HCT116 (cell line): ENCODE measurements at places on chromosomes 3 and 15. TPM values are rescaled to one million over a fixed set of nuclear protein-coding genes. Genes with fewer than 3 reads are reported as not detected.

Gene GOLGA8T
- not detected for total RNA-seq

Gene NSUN3
- 6.6 TPM for total RNA-seq

Gene GOLGA6B
- 0.10 TPM for total RNA-seq

Gene C3orf38
- 18.6 TPM for total RNA-seq

- DNase-seq = no peak
- H3K27me3 ChIP-seq = peaks cover 24% of the 10 kb centered on the region
- no peaks in the 10 kb centered on the region for H3K36me3 ChIP-seq
- no peaks in the 10 kb centered on the region for H3K4me1 ChIP-seq
- no peak overlapping the region for H3K4me3 ChIP-seq
Observed at GRCh38 chr3:192259661-192260060, 467.7 kb downstream of the FGF12 start.

- no peaks in the 10 kb centered on the region for H3K27me3 ChIP-seq
- no peak overlapping the region for H3K27ac ChIP-seq
- no peak overlapping the region for H3K4me3 ChIP-seq
Observed at GRCh38 chr3:82281205-82281604, 519.8 kb upstream of the GBE1 start.

DNA sequence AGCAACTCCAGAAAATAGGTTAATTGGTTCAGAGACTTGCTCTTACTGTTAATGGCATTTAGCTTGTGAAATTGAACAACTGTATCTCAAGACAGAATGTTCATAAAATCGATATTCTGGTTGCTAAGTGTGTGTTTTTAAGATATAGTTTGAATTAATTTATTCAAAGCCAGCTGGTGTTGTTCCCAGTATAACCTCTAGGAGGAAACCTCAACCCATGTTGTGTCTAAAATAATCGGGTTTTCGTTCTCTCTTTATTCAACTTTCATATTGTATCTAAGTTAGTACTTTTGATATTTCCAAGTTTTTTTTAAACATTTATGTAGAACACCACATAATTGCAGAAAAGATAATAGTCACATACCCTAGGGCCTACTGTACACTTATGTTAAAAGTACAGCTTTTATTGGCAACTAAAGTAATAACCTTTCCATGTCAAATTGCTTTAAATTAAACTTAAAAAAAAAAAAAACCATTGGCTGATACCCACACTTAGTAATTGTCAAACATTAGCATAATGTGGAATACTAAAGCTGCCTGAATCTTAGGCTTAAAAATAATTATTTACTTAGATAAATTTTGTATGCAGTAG lies 90.9 kb downstream of the SAMMSON start:
- H3K36me3 ChIP-seq = no peaks in the 10 kb centered on the region
- DNase-seq = no peak
- no peak overlapping the region for H3K27ac ChIP-seq
- no peaks in the 10 kb centered on the region for H3K27me3 ChIP-seq

- no peak overlapping the region for H3K27ac ChIP-seq
- H3K27me3 ChIP-seq = no peaks in the 10 kb centered on the region
- H3K4me1 ChIP-seq = no peaks in the 10 kb centered on the region
- 0 out of 2 replicates have a peak, but pooled peaks cover 4% of the 10 kb centered on the region for H3K36me3 ChIP-seq
- no peak overlapping the region for H3K4me3 ChIP-seq
- no peak for DNase-seq
Observed at GRCh38 chr3:17166369-17166768, 281.6 kb downstream of the PLCL2 start.

DNA sequence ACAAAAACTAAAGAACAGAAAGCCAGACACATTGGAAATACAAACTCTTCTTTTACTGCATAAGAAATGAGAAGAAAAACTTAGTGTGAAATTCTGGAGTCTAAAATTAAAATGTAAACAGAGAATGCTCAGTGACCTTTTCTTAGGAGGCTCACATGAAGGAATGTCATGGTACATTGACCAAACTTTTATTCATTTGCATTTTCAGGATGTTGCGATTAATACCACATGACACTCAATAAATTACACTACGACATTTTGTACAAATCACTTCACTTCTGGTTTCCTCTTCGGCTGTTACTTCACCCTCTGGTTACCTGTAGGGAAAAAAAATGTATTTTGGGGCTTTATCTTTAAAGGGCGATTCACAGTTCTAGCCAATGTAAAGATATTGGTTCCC lies 56.4 kb upstream of the ACTC1 start:
- H3K4me1 ChIP-seq = no peaks in the 10 kb centered on the region
- H3K4me3 ChIP-seq = no peak overlapping the region
- H3K27me3 ChIP-seq = no peaks in the 10 kb centered on the region
- H3K36me3 ChIP-seq = peaks cover 4% of the 10 kb centered on the region

DNA sequence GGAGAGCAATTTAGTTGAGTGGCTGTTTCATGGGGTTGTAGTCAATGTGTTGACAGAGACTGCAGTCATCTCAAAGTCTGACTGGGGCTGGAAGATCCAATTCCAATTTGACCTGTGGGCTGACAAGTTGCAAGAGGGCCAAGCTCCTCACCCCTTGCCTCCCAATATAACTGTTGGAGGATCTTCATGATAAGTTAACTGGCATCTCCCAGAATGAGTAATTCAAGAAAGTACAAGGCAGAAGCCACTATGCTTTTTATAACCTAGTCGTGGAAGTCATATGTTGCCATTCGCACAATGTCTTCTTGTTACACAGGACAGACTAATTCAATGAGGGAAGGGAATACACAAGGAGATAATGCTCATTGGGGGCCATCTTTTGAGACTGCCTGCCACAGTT lies 29.1 kb downstream of the GPR15 start:
- no peak for DNase-seq
- peak overlapping the region; percentile 83 for H3K27ac ChIP-seq
- no peaks in the 10 kb centered on the region for H3K27me3 ChIP-seq
- no peak overlapping the region for H3K4me3 ChIP-seq

GRCh38 chr15:81859737-81860516 lies 185.9 kb downstream of the MEX3B start:
- no peaks in the 10 kb centered on the region for H3K4me1 ChIP-seq
- H3K4me3 ChIP-seq = no peak overlapping the region
- no peaks in the 10 kb centered on the region for H3K36me3 ChIP-seq
- H3K27ac ChIP-seq = no peak overlapping the region
- no peak for DNase-seq

DNA sequence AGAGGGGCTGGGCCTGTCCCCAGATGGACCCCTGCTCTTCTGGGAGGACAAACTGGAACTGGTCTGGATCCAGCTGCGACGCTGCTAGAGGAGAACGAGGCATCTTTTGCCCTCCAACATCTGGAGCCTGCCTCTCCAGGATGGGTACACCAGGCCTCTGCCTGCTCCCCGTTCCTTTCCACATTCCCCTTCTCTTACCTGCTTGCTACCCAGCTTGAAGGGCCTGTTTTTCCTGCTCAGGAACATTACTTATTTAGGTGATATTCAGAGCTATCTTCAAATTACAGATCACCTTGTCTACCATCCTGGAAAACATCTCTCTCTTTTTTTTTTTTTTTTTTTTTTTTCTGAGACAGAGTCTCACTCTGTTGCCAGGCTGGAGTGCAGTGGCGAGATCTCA lies 64.0 kb downstream of the CHRD start:
- H3K4me1 ChIP-seq = peaks cover 18% of the 10 kb centered on the region
- H3K4me3 ChIP-seq = no peak overlapping the region
- no peaks in the 10 kb centered on the region for H3K27me3 ChIP-seq
- no peak for DNase-seq

DNA sequence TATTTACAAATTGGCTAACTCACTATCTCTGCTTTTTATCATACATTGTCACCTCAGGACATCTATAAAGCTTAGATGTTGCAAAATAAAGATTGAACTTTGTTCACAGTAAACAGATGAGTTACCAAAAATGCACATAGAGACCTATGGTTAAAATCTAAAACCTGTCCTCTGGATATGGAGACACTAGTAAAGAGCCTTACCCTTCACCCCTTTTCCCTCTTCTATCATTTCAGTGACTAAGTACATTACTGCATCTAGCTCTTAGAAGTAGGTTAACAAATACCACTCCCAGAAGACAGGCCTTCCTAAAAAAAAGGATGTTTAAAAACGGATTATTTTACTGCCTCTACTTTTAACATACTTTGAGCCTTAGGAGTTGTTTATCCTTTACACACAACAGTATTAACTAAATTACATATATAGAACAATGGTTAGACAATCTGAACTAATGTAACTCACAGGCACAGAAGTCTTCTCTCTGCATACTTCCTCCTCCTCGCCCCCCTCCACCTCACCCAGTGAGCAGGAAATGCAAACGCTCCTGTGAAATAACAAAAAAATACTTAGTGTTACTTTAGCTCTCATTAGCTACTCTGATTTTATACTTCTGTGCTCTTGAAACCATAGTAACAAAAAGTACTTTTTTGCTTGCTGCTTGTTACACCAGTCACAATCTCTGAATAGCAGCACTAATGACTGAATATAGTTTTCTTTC lies 23.3 kb downstream of the IREB2 start:
- DNase-seq = no peak
- H3K4me3 ChIP-seq = no peak overlapping the region
- peaks cover 20% of the 10 kb centered on the region for H3K36me3 ChIP-seq
- peaks cover 7% of the 10 kb centered on the region; the same call in 1 of the 2 replicates for H3K4me1 ChIP-seq

DNA sequence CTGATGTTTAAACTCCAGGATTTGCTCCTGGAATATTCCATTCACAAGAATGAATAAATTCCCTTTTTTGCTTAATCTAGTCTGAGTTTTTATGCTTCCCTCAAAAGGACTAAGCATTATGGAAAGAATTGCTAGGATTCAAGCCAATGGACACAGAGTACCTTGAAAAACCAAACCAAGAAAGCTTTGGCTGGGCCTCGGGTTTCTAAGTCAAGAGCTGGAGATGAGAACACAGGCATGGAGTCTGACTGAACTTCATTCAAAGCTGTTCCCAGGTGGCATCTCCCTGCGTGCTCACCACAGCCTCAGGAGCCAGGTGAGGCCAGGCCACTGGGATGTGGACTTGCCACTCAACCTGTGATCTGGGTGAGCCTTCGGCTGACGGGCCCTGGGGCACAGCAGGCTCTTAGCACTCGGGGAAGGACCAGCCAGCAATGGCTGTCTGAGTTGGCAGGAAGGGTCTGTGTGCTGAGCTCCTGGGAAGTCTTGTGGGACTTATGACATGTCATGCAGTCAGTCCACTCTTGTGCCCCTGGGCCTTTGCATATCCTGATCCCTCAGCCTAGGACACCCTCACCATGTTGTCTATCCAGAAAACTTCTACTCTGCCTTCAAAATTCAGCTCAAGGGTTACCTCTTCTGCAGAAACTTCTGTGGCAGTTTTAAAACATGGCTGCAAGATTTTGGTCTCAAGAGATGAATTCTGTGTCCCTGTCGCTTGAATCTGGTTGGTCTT lies 21.8 kb downstream of the CRABP1 start:
- no peak overlapping the region for H3K4me3 ChIP-seq
- no peaks in the 10 kb centered on the region for H3K27me3 ChIP-seq
- no peaks in the 10 kb centered on the region for H3K4me1 ChIP-seq

- H3K27ac ChIP-seq = no peak overlapping the region
- no peak for DNase-seq
- no peaks in the 10 kb centered on the region for H3K36me3 ChIP-seq
- H3K4me3 ChIP-seq = no peak overlapping the region
- no peaks in the 10 kb centered on the region for H3K4me1 ChIP-seq
Observed at GRCh38 chr15:20671675-20672074, 130.1 kb upstream of the GOLGA6L6 start.

- no peaks in the 10 kb centered on the region for H3K36me3 ChIP-seq
- no peak overlapping the region for H3K4me3 ChIP-seq
- H3K27me3 ChIP-seq = no peaks in the 10 kb centered on the region
- no peaks in the 10 kb centered on the region for H3K4me1 ChIP-seq
- DNase-seq = no peak
Observed at GRCh38 chr3:26058901-26059321, 269.0 kb downstream of the OXSM start.

DNA sequence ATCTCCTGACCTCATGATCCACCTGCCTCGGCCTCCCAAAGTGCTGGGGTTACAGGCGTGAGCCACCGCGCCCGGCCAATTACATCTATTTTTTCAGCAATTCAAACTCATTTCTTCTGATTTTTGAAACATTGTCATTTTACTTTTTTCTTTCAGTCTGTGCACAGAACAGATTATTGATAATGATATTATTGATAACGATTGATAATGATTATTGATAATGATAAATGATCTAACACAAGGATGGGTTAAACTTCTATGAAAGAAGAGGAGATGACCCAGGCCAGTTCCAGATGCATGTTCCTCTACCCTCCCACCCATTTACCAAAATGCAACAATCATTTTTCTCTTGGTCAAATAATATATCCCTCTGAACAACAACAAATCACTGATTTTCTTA lies 118.0 kb downstream of the CTNNB1 start:
- no peak overlapping the region for H3K27ac ChIP-seq
- H3K4me3 ChIP-seq = no peak overlapping the region
- no peaks in the 10 kb centered on the region for H3K36me3 ChIP-seq
- H3K4me1 ChIP-seq = no peaks in the 10 kb centered on the region
- H3K27me3 ChIP-seq = no peaks in the 10 kb centered on the region
- DNase-seq = no peak

- H3K27ac ChIP-seq = no peak overlapping the region
- no peak overlapping the region for H3K4me3 ChIP-seq
Observed at GRCh38 chr3:58214484-58215316, 3.9 kb upstream of the DNASE1L3 start.

- no peak for DNase-seq
- no peak overlapping the region for H3K27ac ChIP-seq
Observed at GRCh38 chr15:88655103-88655553, 16.3 kb downstream of the ISG20 start.

DNA sequence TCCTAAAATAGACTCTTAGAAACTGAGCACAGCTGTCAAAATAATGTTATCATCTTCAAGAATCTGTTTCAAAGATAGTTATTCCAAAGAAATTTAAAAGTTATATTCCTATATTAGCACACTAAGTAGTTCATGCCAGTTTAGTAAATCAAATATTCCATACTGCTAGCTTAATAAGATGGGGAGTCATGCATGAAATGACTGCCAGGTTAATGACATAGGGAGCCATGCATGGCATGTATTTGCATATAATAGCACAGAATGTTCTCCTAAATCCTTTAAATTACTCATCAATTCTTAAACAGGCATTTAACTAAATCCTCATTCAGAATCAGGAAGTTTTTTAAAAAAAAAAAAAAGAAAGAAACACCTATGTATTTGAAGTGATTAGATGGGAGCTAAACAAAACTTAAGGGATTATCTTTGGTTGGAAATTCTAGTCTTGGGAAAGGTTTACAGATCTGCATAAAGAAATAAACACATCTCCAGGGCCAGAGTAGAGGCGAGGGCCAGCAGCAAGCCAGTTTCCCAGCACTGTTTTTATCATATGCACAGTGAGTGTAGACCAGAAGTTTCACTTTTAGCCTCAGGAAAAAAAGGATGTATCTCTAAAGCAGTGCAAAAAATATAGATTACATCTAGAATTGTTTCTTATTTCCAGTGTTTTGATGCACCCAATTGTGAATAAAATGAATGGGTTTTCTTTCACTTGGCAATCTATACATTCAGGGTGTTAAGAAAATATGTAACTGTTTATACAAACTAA lies 366.4 kb upstream of the AGTR1 start:
- no peaks in the 10 kb centered on the region for H3K27me3 ChIP-seq
- H3K4me3 ChIP-seq = no peak overlapping the region
- H3K4me1 ChIP-seq = no peaks in the 10 kb centered on the region
- no peak for DNase-seq

- H3K4me3 ChIP-seq = no peak overlapping the region
- H3K27ac ChIP-seq = no peak overlapping the region
- H3K4me1 ChIP-seq = no peaks in the 10 kb centered on the region
- no peak for DNase-seq
Observed at GRCh38 chr3:150215616-150216015, 192.5 kb upstream of the TSC22D2 start.
